Activated effector memory CD4-positive, alpha-beta T cell treated with anti-CD3 and anti-CD28 coated beads, Interleukin-2, amount 50 U/mL, for 16 hours (primary cell): ENCODE measurements at places on chromosomes 4 and X.

- no peak for DNase-seq
Measured at GRCh38 chr4:90951037-90951436, 823.8 kb downstream of the CCSER1 start.

DNA sequence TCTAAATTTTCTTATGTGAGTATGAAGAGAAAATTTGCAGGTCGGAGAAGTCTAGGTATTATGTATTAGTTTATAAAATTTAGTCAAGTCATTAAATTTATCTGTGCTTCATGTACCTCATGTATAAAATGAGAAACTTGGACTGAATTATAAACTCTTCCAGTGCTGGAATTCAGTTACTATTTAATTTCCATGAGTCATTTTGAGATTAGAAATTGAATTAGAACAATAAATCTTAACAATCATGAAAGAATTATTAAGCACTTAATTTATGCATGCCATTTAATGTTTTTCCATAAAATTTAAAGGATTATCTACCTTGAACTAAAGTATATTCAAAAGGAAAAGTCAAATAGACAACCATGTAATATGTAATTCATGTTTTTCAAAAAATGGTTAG lies 195.8 kb downstream of the MAD2L1 start:
- no peak for DNase-seq

DNA sequence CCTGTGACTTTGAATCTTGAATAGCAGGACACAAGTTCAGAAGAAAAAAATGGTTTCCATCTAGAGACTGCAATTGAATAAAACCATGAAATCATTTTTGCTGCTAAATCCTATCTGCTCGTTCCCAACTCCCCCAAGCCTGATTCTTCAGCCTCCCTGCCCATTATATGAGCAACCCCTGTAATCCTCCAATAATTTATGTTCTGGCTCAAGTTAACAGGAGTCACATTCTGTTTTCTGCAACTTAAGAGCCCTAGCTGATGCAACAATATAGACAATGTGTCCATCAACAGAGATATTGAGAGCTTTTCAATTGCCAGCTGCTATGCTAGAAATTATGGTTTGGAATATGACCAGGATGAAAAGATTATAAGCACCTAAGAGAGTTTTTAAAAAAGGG lies 84.1 kb downstream of the LDB2 start:
- DNase-seq, result no peak

DNA sequence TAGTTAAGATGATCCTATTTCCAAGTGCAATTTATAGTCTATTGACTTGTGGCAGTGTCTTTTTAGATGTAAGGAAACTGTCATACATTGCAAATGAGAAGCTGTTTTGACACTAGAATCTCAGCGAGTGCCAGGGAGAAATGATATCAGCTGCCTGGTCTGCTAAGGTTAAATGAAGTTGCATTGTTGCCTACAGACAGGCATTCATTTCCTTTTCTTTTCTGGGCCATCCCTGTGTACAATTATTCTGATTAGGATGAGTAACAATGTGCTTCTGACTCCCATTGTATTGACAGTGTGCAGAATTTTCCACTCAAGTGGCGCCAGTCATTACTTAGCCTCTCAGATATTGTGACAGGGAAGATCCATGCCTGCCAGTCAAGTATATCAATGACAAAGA lies 231.2 kb downstream of the GPAT3 start:
- no peak for DNase-seq

- no peak for DNase-seq
Measured at GRCh38 chr4:14742054-14742453, 260.2 kb upstream of the CPEB2 start.

DNA sequence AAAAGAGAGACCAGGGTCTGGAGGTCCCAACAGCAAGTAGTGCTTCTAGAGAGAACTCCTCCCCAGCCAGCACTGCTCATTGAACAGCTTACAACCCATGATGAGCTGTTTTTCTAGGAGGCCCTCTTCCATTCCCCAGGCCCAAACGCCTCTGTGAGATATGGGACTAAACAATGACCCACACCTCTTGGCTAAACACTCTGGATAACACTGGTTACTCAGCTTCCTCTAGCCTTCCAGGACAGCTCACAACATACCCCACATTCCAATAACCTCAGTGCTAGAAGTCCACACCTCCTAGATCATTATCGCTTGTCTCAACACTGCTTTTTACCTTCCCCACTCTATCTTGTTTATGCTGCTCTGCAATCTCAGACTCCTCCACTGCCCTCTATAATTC lies 35.4 kb upstream of the PGRMC2 start:
- DNase-seq, result no peak

- DNase-seq, result no peak
Measured at GRCh38 chrX:19347916-19348315, 4.2 kb downstream of the PDHA1 start.

GRCh38 chrX:30568136-30568535 lies 9.4 kb downstream of the TASL start:
- no peak for DNase-seq

DNA sequence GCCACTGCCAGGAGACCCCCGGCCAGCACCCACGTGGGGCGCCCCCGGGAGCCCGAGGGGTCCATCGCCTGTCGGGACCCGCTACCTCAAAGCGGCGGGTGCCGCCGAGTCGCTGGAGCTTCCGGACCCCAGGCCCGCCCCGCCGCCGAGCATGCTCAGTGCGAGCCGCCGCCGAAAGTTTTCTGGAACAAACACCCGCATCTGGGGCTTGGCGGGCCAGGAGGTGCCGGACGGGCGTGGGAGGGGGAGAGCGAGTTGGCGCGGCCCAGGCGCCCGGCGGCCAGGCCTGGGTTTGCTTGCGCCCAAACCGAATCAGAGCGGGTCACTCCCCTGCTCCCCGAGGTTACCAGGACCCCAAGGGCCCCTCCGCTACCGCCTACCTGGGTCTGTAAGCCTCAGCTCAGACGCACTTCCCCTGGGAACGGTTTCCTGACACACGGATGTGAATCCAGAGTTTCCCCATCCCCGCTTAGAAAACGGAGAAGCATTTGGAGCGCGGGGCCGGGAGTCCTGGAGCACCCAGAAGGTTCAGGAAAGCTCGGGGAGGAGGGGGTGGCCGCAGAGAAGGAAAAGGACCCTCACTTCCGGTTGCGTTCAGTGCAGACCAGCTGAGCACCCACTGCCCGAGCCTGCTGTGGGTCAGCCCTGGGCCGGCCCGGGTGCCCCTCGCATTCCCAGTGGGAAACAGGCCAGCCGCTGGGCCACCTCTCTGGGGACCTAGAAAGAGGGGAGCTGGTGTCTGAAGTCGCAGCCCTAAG lies at the start of gene EVC2:
EVC2 (minus strand) TSS at position 111 of the 758 bp plus-strand sequence; CDS start at position 65, 46 bp downstream.
- peak; percentile 83 for DNase-seq

GRCh38 chr4:119082661-119083060 lies 53.0 kb upstream of the MYOZ2 start:
- DNase-seq, result no peak

DNA sequence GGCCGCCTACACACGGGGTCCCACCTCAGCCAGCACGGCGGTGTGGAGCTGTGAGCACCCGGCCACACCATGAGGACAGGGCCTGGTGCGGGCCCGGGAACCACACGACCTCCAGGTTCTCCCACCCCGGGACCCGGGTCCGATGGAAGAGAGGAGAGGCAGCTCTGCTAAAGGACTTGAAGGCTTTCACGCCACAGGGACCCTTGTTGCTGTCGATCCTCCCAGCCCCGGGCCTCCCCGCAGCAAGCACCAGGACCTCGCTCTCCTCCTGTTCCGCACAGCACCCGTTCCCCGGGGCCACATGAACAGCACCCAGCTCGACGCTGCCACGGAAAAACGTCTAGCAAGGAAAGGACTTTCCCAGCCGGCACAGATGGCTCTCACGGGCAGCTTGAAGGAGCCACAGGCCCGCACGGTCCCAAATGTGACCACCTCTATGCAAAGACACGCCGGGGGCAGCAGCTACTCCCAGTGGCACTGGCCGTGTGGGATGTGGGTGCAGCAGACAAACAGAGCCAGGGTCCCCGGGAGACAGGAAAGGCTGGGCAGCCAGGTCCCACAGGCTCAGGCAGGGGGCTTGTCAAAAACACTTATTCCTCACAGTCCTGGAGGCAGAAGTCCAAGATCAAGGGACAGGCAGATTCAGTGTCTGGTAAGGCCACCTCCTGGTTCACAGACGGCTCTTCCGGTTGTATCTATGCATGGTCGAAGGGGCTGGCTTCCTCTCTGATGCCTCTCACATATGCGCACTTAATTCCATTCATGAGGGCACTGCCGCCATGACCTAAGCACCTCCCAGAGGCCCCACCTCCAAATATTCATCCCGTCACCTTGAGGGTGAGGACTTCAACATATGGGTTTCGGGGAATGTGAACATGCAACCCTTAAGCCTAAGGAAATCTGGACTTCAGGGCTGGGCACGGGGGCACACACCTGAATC lies 24.7 kb downstream of the FAM53A start:
- DNase-seq, result no peak

- no peak for DNase-seq
Measured at GRCh38 chrX:31708116-31708515, 636.3 kb upstream of the FTHL17 start.

GRCh38 chr4:42570221-42570620 lies 86.7 kb downstream of the ATP8A1 start:
- DNase-seq, result no peak

GRCh38 chrX:40100537-40101429 lies 3.0 kb upstream of the BCOR start:
- DNase-seq, result no peak
